ENCODE measurements at places on chromosomes 3 and 15.

DNA sequence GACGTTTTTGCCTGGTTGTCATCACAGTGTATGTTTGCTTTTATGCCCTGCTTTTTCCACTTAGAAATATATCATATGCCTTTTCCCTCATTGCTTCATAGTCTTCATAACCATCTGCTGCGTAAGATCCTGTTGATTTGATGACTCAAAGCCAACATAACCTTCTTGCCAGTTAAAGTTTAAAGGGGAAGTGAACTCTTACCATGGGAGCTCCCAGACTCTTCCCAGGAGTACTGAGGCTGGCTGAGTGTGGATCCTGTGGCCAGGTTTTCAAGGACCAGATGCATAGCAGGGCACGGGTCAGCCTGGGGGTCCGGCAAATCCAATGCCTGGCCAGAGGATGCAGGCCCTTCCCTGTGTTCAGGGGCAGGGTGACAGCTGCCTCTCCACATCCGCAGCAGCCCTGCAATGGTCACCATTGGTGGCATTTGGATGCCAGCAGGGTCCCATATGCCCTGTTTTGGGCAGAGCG is 42.0 kb upstream of the SACM1L start:
- no peak for DNase-seq

GRCh38 chr3:180390313-180390712 is 211.7 kb upstream of the TTC14 start:
- DNase-seq = no peak

DNA sequence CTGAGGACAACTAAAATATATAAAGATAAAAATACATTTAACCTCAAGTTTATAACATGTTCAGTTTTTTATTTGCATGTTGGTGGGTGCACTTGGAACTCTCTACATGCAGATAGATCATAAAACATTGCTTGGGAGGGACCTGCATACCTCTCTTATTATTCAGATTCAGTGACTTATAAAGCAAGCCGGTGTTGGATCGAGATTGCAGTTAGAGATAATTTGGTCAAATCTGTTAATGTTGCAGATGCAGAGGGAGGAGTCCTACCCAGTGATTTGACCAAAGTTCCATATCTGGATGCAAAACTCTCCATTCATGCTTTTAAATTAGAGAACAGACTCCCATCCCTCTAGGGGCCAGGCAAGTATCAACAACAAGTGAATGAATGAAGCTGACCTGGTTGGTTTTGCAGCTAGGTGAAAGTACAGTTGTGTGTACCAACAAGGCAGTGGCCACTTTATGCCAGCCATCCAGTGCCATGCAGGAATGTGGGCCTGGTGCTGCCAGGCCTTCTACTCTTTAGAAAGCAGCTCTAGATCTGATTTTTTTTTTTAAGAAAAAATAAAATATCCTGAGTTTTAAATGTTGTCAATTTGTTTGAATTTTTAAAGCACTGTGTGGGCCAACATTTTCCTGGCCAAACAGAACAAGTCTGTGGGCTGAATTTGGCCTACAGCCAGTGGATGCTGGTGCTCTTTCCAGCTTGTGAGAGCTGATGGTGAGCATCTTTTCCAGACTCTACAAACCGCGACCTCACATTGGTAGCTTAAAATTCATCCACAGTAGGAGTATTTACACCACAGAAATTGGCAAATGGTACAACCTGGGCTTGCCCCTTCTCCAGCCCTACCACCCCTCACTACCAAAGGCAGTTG is 12.3 kb downstream of the CDIN1 start:
- DNase-seq = no peak

- DNase-seq = no peak
These were observed 81.5 kb downstream of the PPM1L start for GRCh38 chr3:160837394-160837980.

- no peak for DNase-seq
These were observed 168.4 kb upstream of the CADPS start for GRCh38 chr3:63043631-63044030.

- no peak for DNase-seq
These were observed 50.6 kb downstream of the DRD3 start for GRCh38 chr3:114128231-114128630.

DNA sequence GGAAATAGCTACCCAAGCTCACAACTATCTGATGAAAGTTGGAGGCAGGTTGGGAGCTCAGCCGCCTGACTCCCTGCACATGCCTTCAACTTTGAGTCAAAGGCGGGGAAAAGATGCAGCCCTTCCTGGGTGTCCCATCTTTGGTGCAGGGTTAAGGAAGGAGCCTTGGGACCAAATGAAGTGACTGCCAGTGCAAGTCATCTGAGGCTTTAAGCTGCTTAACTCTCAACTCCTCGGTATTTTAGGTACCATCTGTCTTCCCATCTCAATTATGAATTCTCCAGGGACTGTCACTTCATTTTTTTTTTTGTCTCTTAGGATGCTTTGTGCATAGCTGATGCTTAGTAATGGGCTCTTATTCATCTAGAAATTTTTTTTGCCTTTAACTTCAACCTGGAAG is 408.8 kb upstream of the C2CD4B start:
- DNase-seq = no peak

- DNase-seq = no peak
These were observed 70.7 kb downstream of the SLC12A8 start for GRCh38 chr3:125141596-125142419.

- DNase-seq = no peak
These were observed at the start of gene DNAH12 for GRCh38 chr3:57544181-57545125. TSS of gene DNAH12 (minus strand) at chr3:57544344. CDS start at chr3:57542870, 1,474 bp downstream.

- DNase-seq = no peak
These were observed 15.5 kb upstream of the SCAANT1 start for GRCh38 chr3:63927422-63928280.

- no peak for DNase-seq
These were observed 53.7 kb downstream of the CCDC54 start for GRCh38 chr3:107430996-107431245.

DNA sequence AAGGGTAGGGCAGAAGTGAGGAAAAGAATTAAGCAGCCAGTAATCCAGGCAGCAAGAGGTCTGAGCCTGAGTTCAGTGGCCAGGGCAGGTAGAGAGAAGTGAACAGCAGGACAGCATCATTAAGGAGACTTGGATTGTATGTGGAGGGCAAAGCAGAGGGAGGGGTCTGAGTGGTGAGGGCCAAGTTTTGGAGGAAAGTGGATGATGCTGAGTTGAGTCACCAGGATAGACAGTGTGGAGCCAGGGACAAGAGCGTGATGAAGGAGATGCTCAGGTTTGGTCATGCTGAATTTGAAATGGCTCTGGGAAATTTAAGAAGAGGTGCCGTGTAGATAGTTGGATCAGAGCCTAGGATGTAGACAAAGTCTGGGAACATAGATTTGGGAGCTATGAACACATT is 93.1 kb downstream of the ARHGEF26 start:
- no peak for DNase-seq

DNA sequence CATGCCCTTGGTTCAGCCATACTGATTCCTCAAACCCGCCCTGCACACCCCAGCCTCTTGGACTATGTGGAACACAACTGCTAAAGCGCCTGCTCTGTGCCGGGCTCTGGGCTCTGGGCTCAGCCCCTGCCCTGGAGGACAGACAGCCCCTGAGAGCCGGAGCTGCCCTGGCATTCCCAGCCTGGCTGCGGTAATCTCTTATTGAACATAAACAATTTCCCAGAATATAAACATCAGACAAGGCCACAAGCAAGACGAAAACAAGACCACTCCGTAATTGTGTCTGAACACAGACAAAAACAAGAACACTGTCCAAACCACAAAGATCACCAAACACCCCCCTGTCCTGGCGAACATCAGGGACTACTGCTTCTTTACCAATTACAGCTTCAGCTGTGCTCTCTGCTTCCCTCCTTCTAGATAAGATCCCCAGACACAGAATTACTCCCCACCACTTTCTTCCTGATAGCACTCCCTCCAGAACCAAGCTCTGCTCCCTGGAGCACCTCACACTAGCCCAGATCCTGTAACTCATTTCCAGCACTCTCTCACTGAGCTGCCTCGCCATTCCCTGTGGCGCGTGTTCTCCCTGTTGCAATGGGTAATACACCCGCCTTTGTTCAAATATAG is 57.1 kb upstream of the TLE3 start:
- no peak for DNase-seq

- no peak for DNase-seq
These were observed 198.2 kb upstream of the ROBO2 start for GRCh38 chr3:76841747-76842146.

- no peak for DNase-seq
These were observed 627.1 kb upstream of the CCDC54 start for GRCh38 chr3:106750092-106750491.

DNA sequence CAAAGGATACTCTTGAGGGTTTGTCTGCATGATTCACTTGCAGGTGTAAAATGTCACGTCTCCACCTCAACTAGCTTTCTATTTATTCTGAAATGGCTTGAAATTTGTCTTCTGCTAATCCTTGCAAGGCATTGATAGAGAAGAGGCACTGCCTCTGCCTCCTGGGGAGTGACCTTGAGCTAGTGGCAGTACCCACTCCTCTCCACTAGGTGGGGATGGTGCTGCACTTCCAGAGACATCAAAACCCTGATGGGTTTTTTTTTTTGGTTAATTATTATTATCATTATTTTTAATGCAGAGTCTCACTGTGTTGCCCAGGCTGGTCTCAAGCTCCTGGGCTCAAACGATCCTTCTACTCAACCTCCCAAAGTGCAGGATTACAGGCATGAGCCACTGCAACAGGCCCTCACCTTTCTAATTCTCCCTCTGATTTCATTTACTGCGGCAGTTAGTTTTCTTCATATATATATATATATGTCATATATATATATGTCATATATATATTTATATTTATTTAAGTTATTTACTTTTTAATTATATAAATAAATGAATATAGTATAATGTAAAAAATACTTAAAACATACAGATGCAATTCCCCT is 117.6 kb upstream of the EIF1B start:
- no peak for DNase-seq

Data from fibroblast of skin of left biceps (primary cell).